Airway epithelial cell (primary cell): ENCODE measurements at places on chromosomes 5 and 9. TPM values are rescaled to one million over a fixed set of nuclear protein-coding genes. Genes with fewer than 3 reads are reported as not detected.

Gene PCDHB6
- total RNA-seq: 0.14 TPM in 1 of 2 replicates, not detected in the other

Gene PDE8B
- total RNA-seq: under 0.01 TPM in 1 of 2 replicates, not detected in the other

Gene CA9
- 39.5 and 44.6 TPM in 2 replicates for total RNA-seq

Gene IFNE
- total RNA-seq: 2.9 and 3.5 TPM in 2 replicates

Gene GABRA6
- total RNA-seq: not detected in 2 replicates

Gene ZNF354C
- total RNA-seq: 1.4 and 2.1 TPM in 2 replicates

Gene SLC36A2
- total RNA-seq: not detected in 2 replicates

Gene EXOC3
- total RNA-seq: 23.4 and 27.4 TPM in 2 replicates

Gene NRG2
- 0.05 TPM in 1 of 2 replicates, not detected in the other for total RNA-seq

Gene DNAH5
- 0.42 and 2.2 TPM in 2 replicates for total RNA-seq

Gene UBQLN1
- 72.9 and 101 TPM in 2 replicates for total RNA-seq

Gene TAF11L10
- total RNA-seq: not detected in 2 replicates

Gene PARP8
- total RNA-seq: 5.7 and 9.5 TPM in 2 replicates

Gene CLINT1
- 54.4 and 70.0 TPM in 2 replicates for total RNA-seq
